ENCODE measurements at places on chromosomes 5 and 9.

GRCh38 chr5:170569101-170569500 is 65.3 kb downstream of the KCNIP1 start:
- no peak for DNase-seq

- DNase-seq: no peak
These were observed 62.7 kb downstream of the RAB14 start for GRCh38 chr9:121138973-121139372.

DNA sequence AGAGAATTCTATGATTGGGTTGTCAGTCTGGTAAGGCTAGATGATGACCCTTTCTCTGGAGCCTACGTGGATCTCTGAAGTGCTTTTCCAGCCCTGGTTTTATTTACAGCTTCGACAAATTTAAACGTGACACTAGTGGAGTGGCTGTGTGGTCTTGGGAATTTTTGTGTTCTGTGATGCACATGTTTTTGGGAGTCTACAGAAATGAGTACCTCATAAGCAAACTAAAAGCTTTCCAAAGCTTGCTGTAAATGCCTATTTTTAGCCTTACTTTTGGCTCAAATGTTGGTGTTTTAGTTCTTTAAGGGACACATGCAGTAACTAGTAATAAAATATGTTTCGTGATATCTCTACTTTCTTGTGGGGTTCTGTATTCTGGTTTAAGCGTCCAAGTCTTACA is 3.3 kb downstream of the LARP1 start:
- no peak for DNase-seq

- DNase-seq: no peak
These were observed 31.5 kb downstream of the HMHB1 start for GRCh38 chr5:143843461-143843860.

Measured in activated CD4-positive, alpha-beta T cell treated with anti-CD3 and anti-CD28 coated beads for 48 hours (primary cell).